ENCODE measurements at places on chromosomes 1 and 21.
A peak's percentile ranks its signal among the peaks of the same experiment; 100 is the strongest.

GRCh38 chr1:158154501-158154900, 26.2 kb upstream of the CD1D start:
- DNase-seq = no peak

DNA sequence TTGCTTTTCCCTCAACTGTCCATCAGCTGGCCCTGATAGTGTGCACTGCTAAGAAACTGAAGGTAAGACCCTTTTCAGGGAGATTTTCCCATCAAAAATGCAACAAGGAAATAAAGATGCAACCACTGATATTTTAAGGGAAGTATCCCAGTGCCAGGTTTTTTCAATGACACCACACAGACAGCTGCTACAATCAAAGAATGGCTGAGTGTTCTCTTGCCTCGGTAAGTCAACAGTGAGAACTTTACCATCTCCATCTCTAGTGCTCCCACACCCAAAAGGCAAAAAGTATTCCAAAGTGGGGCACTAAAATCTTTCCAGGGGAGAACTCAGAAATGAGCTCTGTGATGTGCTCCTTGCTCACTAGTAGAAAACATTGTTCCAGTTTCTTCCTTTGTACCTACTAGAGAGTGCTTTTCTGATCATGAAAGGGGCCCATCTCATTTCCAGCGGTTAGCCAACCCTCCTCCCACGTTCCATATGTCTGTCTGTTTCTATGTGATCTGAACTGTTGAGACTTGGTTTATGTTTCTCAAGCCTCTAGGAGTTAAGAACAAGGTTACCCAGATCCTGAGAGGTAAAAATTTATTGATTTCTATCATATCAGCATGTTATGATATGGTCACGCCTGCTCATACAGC, 67.6 kb upstream of the NEK2 start:
- DNase-seq = no peak

DNA sequence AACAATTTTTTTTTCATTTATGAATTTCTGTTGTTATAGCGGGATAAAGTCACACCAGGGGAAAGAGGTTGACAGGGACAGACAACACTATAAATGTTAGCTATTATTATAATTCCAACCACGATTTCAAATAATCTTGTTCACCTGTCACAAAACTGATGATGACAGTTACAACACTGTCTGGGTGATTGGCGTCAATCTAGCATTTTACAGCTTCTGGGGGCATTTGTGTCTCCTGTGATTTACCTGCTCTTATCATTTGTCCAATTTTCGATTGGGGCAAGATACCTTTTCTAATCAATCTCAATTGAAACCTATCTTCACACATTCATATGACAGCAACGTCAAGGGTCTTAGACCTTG, 44.6 kb upstream of the LYST start:
- no peak for DNase-seq

DNA sequence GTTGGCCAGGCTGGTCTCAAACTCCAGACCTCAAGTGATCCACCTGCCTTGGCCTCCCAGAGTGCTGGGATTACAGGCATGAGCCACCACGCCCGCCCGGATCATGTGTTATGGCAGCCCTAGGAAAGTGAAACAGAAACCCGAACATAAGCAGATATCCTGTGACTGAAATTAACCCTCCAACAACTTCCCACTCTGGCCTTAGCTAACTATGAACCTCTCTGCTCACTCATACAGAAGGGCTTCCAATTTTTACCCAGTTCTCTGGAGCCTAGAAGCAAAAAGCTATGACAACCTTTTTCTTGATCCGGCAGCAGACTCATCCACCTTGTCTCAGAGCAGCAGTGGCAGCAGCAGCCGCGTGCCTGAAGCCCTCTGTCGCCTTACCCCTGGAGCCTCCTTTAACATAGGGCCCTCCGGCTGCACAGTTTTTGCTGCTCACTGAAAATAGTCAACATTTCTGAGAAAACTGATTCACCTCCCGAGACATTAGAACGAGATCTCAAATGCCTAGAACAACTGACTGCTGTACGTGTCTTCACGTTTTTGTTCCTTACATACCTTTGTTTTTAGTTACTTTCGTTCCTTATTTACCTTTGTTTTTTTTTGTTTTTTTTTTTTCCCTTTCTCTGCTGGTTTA, 9.3 kb downstream of the CBR1 start:
- DNase-seq = peak; percentile 27

DNA sequence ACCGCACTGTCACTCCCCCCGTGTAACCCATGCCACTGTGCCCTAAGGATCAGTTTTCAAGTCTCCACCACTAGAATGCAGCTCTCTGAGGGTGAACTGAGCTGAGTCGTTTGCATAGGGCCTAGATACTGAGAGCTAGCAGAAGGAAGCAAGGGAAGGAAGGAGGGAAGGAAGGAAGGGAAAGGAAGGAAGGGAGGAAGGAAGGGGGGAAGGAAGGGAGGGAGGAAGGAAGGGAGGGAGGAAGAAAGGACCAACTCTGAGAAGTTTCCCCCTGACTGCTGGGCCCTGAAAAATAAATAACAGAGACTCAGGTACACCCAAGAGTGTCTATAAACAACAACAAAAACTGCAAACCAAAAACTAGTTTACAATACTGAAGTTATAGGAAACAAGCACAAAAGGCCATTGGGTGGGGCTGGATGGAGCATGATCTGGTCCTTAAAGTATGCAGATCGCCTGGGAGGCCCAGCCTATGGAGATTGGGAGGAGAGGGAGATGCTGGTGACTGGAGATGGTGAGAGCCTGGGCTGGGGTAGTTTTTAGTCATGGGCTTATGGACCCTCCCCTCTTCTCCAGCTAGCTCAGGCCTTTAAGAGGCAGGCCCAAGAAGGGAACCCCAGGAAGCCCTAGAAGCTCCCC, 1.7 kb upstream of the MRPS15 start:
- no peak for DNase-seq

GRCh38 chr1:231144416-231145193, 17.3 kb upstream of the TRIM67 start:
- no peak for DNase-seq

DNA sequence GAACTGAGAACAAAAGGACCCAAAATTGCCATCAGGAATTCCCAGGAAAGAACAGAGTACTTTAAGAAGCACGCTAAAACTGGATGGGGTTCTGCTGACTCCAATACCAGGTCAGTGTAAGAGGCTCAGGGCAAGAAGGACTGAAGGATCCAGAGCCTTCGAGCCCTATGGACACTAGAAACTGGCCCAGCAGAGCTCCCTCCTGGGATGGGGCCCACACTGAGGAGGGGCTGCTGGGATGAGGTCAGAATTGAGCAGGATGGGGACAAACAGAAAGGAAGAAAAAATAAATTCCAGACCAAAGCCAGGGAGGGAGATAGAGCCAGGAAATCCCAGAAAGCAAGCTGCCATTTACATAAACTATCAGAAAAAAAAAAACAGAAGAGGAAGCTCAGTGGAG, 222.4 kb upstream of the COA6 start:
- no peak for DNase-seq

DNA sequence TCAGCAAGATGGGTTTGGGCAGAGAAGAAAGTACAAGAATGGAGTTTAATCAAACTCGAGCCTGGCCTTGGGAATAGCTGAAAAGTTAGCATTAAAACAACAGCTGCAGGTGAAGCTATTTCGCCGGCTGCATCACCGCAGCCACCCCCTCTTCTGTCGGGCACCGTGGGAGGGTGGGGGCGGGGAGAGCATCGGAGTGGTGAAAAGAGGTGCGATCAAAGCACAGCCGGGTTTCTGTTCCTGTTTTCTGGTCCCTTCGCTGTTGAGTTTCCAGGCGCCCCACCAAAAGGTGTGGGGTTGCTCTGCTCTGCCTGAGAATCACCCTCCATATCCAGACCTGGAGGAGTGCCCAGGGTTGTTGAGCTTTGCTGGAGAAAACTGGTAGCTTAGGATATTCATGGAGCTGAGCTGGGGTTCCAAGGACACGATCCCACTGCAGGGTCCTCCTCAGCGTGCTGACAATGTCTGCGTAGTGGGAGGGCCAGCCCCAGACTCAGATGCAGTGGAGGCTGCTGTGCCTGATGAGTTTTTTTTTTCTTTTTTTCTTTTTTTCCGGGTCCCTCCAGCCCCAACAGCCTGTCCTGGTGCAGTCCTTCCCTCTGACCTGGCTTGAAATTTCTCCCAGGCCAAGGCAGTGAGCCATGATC, 127.5 kb upstream of the C1orf174 start:
- no peak for DNase-seq

- no peak for DNase-seq
Measured at GRCh38 chr1:59526240-59526639, 229.3 kb downstream of the FGGY start.

DNA sequence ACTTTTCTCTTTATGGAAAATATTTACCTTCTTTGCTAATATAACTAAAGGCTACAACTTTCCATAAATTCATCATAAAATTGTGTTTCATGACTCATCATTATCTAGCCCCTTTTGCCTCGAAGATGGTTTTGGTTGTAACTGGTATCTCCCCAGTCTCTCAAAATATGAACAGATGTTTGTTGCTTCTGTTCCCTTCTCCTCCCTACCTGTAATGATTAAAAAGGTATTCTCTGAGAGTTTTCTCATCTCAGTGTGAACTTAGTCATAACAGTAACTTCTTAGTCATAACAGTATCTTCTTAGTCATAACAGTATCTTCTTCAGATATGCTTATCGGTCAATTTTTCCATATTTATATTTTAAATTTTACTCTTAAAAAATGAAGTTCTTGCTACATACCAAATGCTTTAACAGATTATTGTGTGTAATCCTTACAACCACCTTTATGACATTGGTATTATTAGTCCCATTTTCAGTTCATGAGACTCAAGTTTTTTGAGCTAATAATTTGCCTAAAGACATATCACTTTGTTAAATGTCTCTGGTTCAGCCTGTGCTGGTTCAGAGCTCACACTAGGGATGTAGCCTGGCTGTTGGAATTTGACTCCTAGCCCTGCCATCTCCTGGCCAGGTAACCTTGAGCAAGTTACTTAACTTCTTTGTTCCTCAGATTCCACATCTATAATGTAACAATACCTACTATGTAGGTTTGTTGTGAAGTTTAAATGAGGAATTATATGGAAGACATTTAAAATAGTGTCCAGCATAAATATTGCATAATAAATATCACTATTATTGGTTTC, 32.6 kb downstream of the ATP1B1 start:
- DNase-seq = no peak

- peak; percentile 51 for DNase-seq
Measured at GRCh38 chr21:38219049-38219628, 37.7 kb upstream of the KCNJ15 start.

Data from stimulated activated CD4-positive, alpha-beta T cell treated with anti-CD3 and anti-CD28 coated beads, Interleukin-4, amount 100 ng/mL, for 4 hours (primary cell).